ENCODE measurements at places on chromosomes 2 and 18.

- H3K4me3 ChIP-seq = no peak overlapping the region
- no peaks in the 10 kb centered on the region for H3K36me3 ChIP-seq
- H3K4me1 ChIP-seq = no peaks in the 10 kb centered on the region
- no peaks in the 10 kb centered on the region for H3K27me3 ChIP-seq
- H3K27ac ChIP-seq = no peak overlapping the region
Measured at GRCh38 chr18:21481739-21482138, 118.8 kb downstream of the ESCO1 start.

DNA sequence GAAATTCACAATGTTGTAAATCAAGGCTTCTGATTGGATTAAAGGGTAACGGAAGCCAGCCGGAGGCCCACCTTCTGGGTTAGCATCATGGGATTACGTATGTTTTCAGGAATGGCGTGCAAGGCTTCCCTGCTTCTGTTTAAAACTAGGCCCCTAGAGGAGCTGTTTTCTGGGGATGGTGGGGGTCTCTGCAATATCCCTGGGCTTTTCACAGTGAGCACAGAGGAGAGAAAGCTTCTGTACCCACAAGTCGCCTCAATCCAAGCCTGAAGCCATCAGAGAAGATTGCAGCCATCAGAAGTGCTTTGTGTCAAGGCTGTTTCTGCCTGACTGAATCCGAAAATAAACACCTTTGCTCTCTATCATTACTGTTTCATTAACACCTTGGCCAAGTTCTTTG, 226.9 kb upstream of the SMIM21 start:
- no peak overlapping the region for H3K27ac ChIP-seq
- DNase-seq = no peak
- H3K36me3 ChIP-seq = no peaks in the 10 kb centered on the region

DNA sequence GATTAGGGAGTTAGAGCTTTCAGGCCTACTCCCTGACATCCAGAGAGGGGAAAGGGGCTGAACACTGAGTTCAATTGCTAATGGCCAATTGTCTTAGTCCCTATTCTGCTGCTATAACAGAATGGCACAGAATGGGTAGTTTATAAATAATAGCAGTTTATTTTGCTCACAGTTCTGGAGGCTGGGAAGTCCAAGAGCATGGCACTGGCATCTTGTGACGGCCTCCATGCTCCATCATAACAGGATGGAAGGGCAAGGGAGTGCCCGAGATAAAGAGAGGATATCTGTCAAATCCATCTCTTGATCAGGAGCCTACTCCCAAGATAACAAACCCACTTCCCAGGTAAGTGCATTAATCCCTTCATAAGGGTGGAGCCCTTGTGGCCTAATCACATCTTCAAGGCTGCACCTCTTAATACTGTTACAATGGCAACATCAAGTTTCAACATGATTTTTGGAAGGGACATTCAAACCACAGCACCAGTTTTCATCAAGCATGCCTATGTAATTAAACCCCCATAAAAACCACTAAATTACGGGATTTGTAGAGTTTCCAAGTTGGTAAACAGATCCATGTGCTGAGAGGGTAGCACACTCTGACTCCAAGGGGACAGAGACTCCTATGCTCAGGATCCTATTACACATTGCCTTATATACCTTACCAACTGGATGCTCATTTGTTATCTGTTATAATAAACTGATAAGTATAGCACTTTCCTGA, 44.6 kb downstream of the BAZ2B start:
- no peaks in the 10 kb centered on the region for H3K27me3 ChIP-seq
- no peak for DNase-seq
- H3K4me3 ChIP-seq = no peak overlapping the region
- no peaks in the 10 kb centered on the region for H3K4me1 ChIP-seq
- H3K27ac ChIP-seq = no peak overlapping the region
- no peaks in the 10 kb centered on the region for H3K36me3 ChIP-seq

- no peaks in the 10 kb centered on the region for H3K36me3 ChIP-seq
- H3K4me1 ChIP-seq = no peaks in the 10 kb centered on the region
- no peak for DNase-seq
Measured at GRCh38 chr2:134479696-134480330, 225.9 kb downstream of the MGAT5 start.

- H3K4me1 ChIP-seq = no peaks in the 10 kb centered on the region
- no peaks in the 10 kb centered on the region for H3K27me3 ChIP-seq
- H3K4me3 ChIP-seq = no peak overlapping the region
- no peak for DNase-seq
- H3K27ac ChIP-seq = no peak overlapping the region
- H3K36me3 ChIP-seq = no peaks in the 10 kb centered on the region
Measured at GRCh38 chr2:47313141-47313691, 89.7 kb upstream of the MSH2 start.

- H3K4me1 ChIP-seq = peaks cover 12% of the 10 kb centered on the region
- no peak overlapping the region for H3K27ac ChIP-seq
- peaks cover 18% of the 10 kb centered on the region for H3K36me3 ChIP-seq
- H3K27me3 ChIP-seq = no peaks in the 10 kb centered on the region
Measured at GRCh38 chr2:190311893-190312634, 7.6 kb downstream of the HIBCH start.

DNA sequence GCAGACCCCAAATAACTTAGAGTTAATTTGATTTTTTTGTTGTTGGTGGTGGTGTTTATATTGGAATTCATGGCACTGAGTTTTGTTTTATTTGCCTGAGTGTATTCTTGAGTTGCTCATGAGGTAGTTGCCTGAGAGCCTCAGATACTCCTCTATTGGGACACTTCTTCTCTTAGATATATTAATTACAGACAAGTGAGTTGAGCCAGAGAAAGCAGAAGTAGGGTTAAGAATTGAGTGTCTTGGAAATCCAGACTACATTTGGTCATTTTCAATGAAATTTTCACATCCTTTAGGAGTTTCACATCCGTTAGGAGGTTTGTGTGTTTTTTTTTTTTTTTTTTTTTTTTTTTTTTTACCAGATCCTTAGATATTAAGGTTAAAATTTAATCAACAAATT, 29.0 kb downstream of the FMNL2 start:
- H3K4me1 ChIP-seq = no peaks in the 10 kb centered on the region
- no peak for DNase-seq
- H3K36me3 ChIP-seq = no peaks in the 10 kb centered on the region
- H3K27ac ChIP-seq = no peak overlapping the region

GRCh38 chr18:34970106-34970505, 71.1 kb upstream of the MAPRE2 start:
- no peaks in the 10 kb centered on the region for H3K4me1 ChIP-seq
- H3K27me3 ChIP-seq = peaks cover 21% of the 10 kb centered on the region
- no peaks in the 10 kb centered on the region for H3K36me3 ChIP-seq
- DNase-seq = no peak
- H3K4me3 ChIP-seq = no peak overlapping the region

GRCh38 chr2:144374163-144374661, 145.7 kb downstream of the ZEB2 start:
- H3K36me3 ChIP-seq = no peaks in the 10 kb centered on the region
- no peak overlapping the region for H3K4me3 ChIP-seq
- DNase-seq = no peak
- no peaks in the 10 kb centered on the region for H3K27me3 ChIP-seq
- no peak overlapping the region for H3K27ac ChIP-seq

DNA sequence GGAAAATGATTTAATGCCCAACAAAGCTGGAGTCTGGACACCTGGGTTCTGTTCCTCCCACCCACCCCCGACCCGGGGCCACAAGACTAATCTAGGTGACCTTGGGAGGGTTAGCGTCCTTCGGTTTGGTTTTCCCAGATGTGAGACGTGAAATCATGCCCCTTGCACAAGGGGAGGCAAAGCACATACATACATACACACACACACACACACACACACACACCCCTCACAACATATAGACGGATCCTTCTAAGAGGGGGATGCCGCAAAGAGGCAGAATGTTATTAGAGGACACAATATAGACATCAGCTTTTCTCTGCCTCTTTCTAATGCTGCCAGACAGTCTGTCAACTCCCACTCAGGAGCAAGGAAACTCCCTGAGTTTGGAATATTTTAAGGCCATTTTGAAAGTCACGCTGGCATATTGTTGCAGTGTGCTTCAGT, 616 bp upstream of the RBMS1 start:
- peaks cover 24% of the 10 kb centered on the region for H3K4me1 ChIP-seq
- peaks cover 9% of the 10 kb centered on the region for H3K27me3 ChIP-seq
- H3K4me3 ChIP-seq = peak overlapping the region; percentile 93
- no peaks in the 10 kb centered on the region for H3K36me3 ChIP-seq
- DNase-seq = peak; percentile 18

DNA sequence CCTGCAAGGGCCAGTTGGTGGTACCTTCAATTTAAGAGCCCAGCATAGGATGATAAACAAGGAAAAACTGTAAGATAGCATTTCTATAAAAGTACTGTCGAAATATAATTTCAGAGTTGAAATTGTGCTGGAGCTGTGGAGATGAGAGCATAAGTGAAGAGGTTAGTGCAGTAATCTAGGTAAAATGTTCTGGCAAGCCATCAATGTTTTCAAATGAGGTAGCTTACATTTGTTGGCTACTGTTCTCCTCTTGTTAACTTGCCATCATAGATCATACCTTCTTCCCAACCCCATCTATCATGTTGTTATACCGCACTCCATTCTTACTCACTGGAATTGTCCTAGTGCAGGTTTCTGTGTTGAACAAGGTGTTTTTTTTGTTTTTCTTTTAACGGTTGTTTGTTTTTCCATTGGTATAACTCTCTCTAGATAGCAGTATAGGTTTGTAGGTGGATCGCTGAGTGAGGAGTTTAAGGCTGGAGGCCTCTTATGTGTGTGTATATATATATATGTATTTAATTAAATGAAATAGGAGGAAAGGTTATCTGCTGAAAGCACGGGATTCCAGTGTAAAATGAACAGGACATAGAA, 40.5 kb downstream of the EHBP1 start:
- no peak overlapping the region for H3K4me3 ChIP-seq
- H3K36me3 ChIP-seq = no peaks in the 10 kb centered on the region
- H3K27ac ChIP-seq = no peak overlapping the region
- H3K27me3 ChIP-seq = no peaks in the 10 kb centered on the region
- no peak for DNase-seq
- H3K4me1 ChIP-seq = peaks cover 6% of the 10 kb centered on the region

DNA sequence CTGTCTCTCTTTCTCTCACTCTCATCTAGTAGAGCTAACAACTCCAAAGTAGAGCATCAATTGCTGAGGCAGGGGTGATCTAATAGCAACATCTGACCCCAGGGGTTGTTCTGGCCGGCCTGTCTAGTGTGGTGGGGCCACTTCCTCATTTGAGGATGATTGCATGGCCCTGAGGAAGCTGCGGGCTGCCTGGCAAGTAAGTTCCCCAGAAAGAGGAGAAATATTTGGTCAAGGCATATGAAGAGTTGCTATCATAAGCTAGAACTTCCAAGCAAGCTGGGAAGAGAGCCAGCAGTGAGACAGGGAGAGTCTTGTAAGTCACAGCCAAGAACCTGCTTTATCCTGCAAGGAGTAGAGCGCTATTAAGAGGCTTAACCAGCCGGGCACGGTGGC, 50.8 kb upstream of the TMEM87B start:
- no peak for DNase-seq
- no peak overlapping the region for H3K4me3 ChIP-seq
- H3K36me3 ChIP-seq = no peaks in the 10 kb centered on the region
- H3K4me1 ChIP-seq = peaks cover 12% of the 10 kb centered on the region

GRCh38 chr18:24002479-24002878, 12.1 kb upstream of the TTC39C start:
- H3K36me3 ChIP-seq = no peaks in the 10 kb centered on the region
- H3K4me3 ChIP-seq = no peak overlapping the region
- DNase-seq = no peak
- no peaks in the 10 kb centered on the region for H3K27me3 ChIP-seq
- H3K27ac ChIP-seq = no peak overlapping the region
- H3K4me1 ChIP-seq = no peaks in the 10 kb centered on the region

DNA sequence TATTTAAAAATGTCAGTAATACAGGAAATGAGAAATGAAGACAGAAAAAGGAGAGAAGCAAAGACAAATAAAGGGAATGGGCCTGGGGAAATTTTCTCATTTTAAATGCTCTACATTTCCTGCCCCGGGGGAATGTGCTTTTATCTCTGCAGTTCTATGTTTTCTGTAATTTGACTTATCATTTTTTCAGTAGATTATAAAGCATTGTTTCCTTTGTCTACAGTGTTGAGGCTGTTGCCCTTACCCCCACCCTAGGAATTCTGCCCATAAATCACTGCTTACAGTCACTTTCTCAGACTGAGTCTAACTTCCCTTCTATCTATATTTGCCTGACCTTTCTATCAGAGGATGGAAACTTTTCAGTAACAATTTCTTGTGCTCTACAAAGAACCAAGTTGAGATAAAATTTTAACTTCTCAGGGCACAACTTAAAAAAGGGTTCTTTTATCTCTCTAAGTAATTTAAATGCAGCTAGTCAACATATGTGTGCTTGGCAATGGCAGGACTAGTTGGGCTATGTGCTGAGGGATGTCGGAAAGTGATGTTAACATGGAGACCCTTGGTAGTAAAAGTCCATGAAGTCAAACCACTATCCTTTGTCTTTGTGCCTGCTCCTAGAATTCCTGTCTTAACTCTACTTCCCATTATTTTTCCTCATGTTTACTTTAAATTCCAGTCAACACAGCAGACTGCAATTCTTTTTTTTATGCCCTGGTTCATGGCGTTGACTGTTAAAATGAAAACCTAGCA, 146.5 kb upstream of the MMADHC start:
- no peaks in the 10 kb centered on the region for H3K4me1 ChIP-seq
- H3K36me3 ChIP-seq = no peaks in the 10 kb centered on the region
- H3K27me3 ChIP-seq = no peaks in the 10 kb centered on the region
- H3K4me3 ChIP-seq = no peak overlapping the region
- DNase-seq = no peak
- no peak overlapping the region for H3K27ac ChIP-seq

- no peak for DNase-seq
- no peaks in the 10 kb centered on the region for H3K36me3 ChIP-seq
- H3K27ac ChIP-seq = no peak overlapping the region
- H3K4me1 ChIP-seq = no peaks in the 10 kb centered on the region
- H3K27me3 ChIP-seq = no peaks in the 10 kb centered on the region
Measured at GRCh38 chr2:168272225-168272624, 24.8 kb upstream of the STK39 start.

GRCh38 chr2:220194630-220195584, 567.5 kb downstream of the SLC4A3 start:
- no peak overlapping the region for H3K27ac ChIP-seq
- H3K27me3 ChIP-seq = no peaks in the 10 kb centered on the region
- no peaks in the 10 kb centered on the region for H3K4me1 ChIP-seq
- no peak for DNase-seq
- no peaks in the 10 kb centered on the region for H3K36me3 ChIP-seq
- H3K4me3 ChIP-seq = no peak overlapping the region

GRCh38 chr2:15912203-15912602, 28.1 kb upstream of the MYCN start:
- H3K36me3 ChIP-seq = no peaks in the 10 kb centered on the region
- H3K4me1 ChIP-seq = no peaks in the 10 kb centered on the region
- H3K27ac ChIP-seq = no peak overlapping the region
- H3K4me3 ChIP-seq = no peak overlapping the region
- no peaks in the 10 kb centered on the region for H3K27me3 ChIP-seq

DNA sequence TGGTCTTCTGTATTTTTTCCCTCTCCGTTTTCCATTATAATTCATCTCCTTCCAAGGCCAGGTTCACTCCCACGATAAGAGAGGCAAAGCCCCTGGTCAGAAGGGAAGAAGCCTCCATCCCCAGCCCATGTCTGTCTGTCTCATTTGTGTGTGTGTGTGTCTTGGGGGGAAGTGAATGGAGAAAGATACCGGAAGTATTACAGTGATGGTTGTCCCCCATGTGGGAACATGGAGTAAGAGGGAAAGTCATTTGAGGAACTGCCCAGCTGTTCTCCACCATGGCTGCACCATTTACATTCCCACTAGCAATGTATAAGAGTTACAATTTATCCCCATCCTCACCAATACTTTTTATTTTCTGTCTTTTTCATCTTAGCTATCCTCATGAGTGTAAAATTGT, 113.6 kb upstream of the ATP8B1 start:
- no peaks in the 10 kb centered on the region for H3K27me3 ChIP-seq
- no peak overlapping the region for H3K4me3 ChIP-seq
- H3K27ac ChIP-seq = no peak overlapping the region
- no peaks in the 10 kb centered on the region for H3K4me1 ChIP-seq

Data from DND-41 (cell line).